ENCODE measurements at places on chromosomes 2 and 18.

GRCh38 chr2:10157293-10157692 lies 34.8 kb downstream of the RRM2 start:
- no peak for DNase-seq

- no peak for DNase-seq
Observed at GRCh38 chr2:232466221-232466620, 10.3 kb downstream of the ALPI start.

DNA sequence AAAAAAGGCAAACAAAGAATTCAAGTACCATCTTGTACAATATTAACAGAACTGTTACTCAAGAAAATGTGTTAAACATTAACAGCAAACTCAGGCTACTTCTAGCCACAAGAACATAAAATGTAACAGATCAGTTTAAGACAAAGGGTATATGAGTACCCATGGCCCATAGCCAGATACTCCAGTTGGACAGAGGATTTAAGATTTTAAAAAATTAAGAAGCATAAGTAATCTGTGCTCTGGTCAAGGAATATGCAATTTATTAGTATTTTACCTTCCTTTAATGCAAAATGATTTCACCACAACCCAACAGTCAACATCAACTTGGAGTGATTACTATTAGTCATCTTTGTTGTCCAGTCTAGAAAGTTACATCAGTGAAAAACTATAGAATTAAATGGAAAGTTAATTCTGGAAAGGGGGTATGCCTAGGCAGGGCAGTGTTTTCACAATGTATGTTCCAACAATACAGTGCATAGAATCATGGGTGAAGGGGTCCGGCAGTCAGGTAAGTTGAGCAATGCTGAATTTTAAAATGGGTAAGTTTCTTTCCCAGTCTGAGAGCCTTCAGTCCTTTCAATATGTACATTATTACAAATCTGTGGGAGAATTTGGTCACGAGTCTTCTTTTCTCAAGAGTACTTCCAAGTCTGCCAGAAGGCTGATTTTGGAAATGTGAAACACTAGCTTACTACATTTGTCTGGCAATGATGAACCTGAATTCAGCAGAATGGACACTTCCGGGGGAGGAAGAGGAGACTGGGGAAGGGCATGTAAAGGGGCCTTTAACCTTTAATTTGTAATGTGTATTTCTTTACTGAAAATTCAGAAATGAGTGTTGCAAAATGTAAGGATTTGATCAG lies 34.5 kb downstream of the SFT2D3 start:
- no peak for DNase-seq

- no peak for DNase-seq
Observed at GRCh38 chr2:232484628-232485347, 2.8 kb downstream of the ECEL1 start.

DNA sequence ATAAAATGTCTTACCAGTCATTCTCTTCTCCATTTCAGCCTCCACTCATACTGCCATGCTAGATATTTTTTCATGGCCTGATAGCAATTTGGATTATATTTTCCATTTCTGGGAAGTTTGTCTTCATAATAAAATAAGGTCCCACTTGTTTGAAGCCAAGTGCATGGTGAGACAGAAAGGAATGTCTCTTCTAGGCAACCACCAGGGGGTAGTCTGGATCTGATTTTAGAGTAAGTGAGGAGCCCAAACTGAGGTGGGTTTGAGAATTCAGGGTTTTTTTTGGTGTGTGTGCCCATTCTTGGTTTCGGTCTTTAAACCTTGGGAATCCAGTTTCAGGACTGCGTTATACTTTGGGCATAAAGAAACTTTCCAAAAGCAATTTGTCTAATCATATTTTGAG lies 315.5 kb downstream of the RPRM start:
- DNase-seq: no peak

- no peak for DNase-seq
Observed at GRCh38 chr2:56185582-56186046, 1.8 kb downstream of the CCDC85A start.

GRCh38 chr2:61693744-61694143 lies 155.6 kb upstream of the XPO1 start:
- no peak for DNase-seq

GRCh38 chr2:97868986-97869721 lies 126.6 kb downstream of the TMEM131 start:
- DNase-seq: no peak

DNA sequence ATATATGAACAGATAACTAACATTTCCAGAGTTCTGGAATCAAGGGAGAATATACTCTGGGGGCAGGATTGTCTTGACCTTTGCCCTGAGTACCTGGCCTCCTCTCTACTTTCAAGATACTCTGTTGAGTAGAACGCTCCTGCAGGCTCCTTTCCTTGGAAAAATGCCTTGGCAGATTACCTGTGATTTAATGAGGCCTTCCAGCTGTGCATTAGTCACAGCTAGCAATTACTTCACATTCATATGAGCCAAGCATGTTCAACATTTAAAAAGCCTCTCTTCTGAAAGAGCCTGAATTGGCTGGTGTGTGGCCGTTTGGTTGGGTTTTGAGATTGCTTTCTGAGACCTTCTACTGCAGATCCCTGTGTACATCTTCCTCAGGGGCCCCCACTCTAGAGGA lies 142.2 kb downstream of the PLCL1 start:
- no peak for DNase-seq

GRCh38 chr2:123738643-123739042 lies 286.4 kb upstream of the CNTNAP5 start:
- no peak for DNase-seq

DNA sequence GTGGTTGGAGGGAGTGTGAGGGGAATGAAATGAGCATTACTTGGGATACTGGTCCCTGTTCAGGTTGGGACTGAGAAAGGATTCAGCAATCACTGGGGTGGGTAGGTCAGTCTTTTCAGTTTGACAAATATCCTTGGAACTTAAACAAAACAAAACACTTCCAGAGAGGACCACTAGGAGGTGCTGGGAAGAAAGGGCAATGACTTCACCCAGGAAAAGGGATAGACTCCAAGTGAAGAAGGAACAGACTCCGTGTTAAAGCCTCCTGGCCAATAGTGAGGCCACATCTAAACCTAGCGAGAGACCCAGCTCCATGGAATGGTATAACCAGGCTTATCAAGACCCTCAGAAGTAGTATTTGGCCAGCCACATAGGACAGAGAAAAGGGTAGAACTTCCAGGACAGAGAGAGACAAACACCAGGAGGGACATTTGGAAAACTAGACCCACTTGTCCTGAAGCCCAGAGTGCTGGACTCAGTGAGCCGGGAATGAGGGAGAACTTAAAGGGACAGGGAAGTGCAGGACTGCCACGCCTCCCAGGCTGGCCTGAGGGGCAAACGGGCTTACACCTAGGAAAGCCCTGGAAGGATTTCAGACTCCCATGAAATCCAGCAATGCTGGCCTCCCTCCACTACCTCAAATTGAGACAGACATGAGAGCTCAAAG lies 19.6 kb upstream of the KCNG3 start:
- DNase-seq: no peak

- no peak for DNase-seq
Observed at GRCh38 chr18:62944454-62944853, 229.1 kb downstream of the PHLPP1 start.

- peak; percentile 1 for DNase-seq
Observed at GRCh38 chr2:105328281-105329196, 996 bp downstream of the TGFBRAP1 start.

GRCh38 chr2:219561179-219562048 lies 9.9 kb downstream of the OBSL1 start:
- no peak for DNase-seq

DNA sequence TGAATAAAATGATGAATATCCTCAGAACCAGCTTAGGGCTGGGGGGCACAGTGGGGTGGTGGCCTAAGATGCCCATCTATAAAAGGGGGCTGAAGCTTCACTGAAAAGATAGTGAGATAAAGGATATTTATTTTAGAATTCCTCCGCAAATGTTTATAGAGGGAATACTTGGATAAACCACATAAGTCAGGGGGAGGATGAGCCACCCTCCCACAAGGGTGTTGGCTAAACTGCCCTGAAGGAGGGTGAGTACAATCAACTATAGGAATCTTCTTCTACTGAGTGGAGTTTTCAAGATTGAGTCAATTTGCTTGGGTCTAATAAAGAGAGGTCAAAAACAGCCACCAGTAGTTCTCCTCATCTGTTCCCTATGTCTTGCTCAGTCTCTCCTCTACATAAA lies 114.5 kb upstream of the TANK start:
- DNase-seq: no peak

GRCh38 chr18:31064130-31064529 lies 21.6 kb upstream of the DSC3 start:
- DNase-seq: no peak

DNA sequence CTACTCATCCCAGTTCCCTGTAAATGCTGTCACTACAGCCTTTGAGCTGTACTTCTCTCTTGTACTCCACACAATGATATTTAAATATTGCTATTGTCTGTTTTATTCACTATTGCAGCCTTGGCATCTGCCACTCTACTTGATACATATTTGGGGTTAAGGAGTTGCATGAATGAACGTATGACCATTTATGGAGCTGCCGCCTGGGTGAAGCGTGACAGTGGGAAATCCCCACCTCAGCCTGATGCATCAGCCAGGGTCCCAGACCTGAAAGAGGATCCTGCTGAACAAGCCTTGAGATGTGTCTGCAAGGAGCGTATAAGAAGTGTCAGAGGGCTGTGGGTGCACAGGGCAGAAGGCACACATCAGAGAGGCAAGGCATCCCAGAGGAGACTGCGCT lies 39.1 kb downstream of the MRPL35 start:
- peak; percentile 32 for DNase-seq

- no peak for DNase-seq
Observed at GRCh38 chr18:61019338-61020301, 313.6 kb upstream of the CDH20 start.

- no peak for DNase-seq
Observed at GRCh38 chr2:36453652-36454051, 98.1 kb downstream of the CRIM1 start.

- DNase-seq: no peak
Observed at GRCh38 chr2:6941299-6942046, 24.3 kb downstream of the RNF144A start.

GRCh38 chr18:59303656-59304195 lies 14.7 kb downstream of the CPLX4 start:
- DNase-seq: no peak

DNA sequence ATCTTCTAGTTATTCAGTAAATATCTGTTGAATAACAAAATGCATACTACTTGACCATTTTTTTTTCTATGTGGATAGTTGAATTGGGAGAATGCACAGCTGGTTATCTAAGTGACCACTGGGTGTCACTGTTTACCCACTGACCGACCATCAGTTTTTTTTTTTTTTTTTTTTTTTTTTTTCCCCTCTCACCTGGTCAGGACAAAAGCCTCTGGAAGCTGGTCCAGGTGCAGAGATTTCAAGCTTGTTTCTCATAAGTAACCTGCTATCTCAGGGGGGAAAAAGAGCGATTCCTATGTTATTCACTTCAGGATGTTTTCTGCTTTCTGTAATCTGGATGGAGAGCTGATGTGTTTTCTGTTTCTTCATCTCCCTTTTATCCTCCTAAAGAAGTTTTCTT lies 256.0 kb downstream of the DCDC2C start:
- no peak for DNase-seq

DNA sequence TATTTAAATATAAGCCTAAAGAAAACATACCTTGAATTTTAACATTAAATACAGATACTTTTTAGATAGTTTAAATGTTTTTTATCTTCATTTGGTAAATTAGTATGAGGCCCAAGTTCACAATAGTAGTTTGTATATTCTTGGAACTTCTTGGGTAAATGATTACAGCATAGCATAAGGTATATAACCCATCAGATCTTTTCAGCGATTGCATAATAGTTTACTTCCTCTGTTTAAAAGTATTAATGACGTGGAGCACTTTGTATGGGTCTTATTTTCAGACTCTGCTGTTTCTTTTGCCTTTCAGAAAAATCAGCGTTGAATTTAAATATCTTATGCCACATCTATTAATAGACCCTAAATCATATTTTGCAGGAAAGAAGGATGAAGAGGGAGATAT lies 60.2 kb downstream of the CHRNA1 start:
- DNase-seq: no peak

GRCh38 chr2:219991116-219991515 lies 363.7 kb downstream of the SLC4A3 start:
- DNase-seq: no peak

- DNase-seq: no peak
Observed at GRCh38 chr2:137865954-137866540, 98.2 kb upstream of the HNMT start.

GRCh38 chr2:65345631-65346030 lies 86.8 kb downstream of the SPRED2 start:
- no peak for DNase-seq

GRCh38 chr2:64515086-64515485 lies 9.0 kb upstream of the AFTPH start:
- no peak for DNase-seq

DNA sequence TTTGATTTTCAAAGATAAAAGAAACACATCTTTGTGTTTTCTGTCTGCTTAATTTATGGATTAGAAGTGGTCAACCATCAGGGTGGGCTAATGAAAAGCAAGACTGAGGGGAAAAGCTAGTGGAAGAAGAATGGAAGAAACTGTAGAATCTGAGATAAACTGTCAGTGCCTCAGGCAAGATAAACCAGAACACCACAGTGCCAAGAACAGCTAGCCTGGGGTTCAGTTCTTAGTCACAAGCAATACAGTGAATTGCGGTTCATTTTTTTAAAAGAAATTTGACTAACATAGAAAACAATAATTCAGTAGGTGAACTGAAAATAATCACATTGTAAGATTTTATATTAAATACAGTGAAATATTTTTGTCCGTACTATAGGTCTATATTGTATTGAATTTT lies 22.0 kb upstream of the LNPK start:
- no peak for DNase-seq

DNA sequence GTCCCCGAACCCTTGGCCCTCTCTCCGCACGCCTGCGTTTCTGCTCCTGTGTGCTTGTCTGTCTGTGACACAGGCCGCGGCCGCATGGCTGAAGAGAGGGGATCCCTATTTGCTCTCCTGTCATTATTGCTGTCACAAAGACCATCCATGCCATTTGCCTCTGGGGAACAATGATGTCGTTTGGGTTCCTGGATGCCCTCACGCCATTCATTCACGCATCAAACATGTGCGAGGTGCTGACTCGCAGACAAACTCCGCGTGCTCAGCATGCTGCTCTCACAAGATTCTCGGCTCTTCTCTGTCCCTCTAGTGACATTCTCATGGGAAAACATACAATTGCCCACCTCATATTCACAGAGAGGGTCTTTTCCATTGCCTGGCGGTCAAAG lies 67.8 kb downstream of the ASB1 start:
- DNase-seq: no peak
